CD4-positive, alpha-beta memory T cell (primary cell): ENCODE measurements at places on chromosomes 16 and 17. TPM values are rescaled to one million over a fixed set of nuclear protein-coding genes. Genes with fewer than 3 reads are reported as not detected.

SLC6A2 gene
- not detected for total RNA-seq

GRCh38 chr16:86016201-86016965, 117.4 kb downstream of the IRF8 start:
- H3K4me1 ChIP-seq, result no peaks in the 10 kb centered on the region
- DNase-seq, result peak; percentile 42
- no peak overlapping the region for H3K4me3 ChIP-seq
- H3K36me3 ChIP-seq, result no peaks in the 10 kb centered on the region

GRCh38 chr17:68972119-68972704, 17.0 kb upstream of the ABCA8 start:
- H3K4me1 ChIP-seq, result no peaks in the 10 kb centered on the region
- no peaks in the 10 kb centered on the region for H3K27me3 ChIP-seq
- no peak overlapping the region for H3K4me3 ChIP-seq
- H3K27ac ChIP-seq, result no peak overlapping the region
- H3K36me3 ChIP-seq, result no peaks in the 10 kb centered on the region
- no peak for DNase-seq

IRX5 gene
- not detected for total RNA-seq

GRCh38 chr17:55155856-55156560, 108.8 kb upstream of the HLF start:
- no peak overlapping the region for H3K4me3 ChIP-seq
- H3K27ac ChIP-seq, result no peak overlapping the region
- no peaks in the 10 kb centered on the region for H3K27me3 ChIP-seq
- no peak for DNase-seq

DNA sequence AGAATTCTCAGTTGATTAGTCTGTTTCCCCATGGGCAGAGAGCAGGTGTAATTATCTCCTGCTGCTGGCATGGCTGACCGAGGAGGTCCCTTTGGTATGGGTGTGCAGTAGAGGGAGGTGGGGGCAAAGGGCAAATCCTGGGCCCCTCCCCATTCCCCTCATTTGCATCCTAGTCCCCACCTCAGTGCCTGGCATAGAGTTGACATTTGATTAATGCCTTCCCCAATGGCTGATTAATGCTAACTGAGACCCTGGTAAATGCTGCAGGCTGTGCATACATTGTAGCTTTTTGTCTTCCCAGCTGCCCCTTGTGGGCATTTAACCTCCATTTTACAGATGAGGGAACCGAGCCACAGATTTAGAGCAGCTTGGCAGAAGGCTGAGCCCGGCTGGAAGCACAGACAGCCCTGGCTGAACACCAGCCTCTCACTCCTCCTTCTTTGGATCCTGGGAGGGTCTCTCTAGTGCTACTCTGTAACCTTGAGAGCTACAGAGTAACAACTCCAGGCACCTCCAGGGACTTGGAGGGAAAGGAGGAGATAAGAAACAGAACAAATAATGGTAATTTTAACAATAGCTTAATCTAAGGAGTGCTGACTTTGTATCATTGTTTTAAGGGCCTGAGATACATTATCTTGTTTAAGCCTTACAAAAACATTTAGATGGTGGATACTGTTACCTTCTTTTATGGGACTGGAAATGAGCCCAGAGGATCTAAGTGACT, 5.1 kb downstream of the PLCG2 start:
- H3K27ac ChIP-seq, result no peak overlapping the region
- H3K4me3 ChIP-seq, result no peak overlapping the region
- peaks cover 5% of the 10 kb centered on the region for H3K27me3 ChIP-seq
- H3K4me1 ChIP-seq, result peaks cover 7% of the 10 kb centered on the region
- H3K36me3 ChIP-seq, result no peaks in the 10 kb centered on the region

GRCh38 chr16:86297866-86298757, 212.2 kb upstream of the FOXF1 start:
- H3K36me3 ChIP-seq, result no peaks in the 10 kb centered on the region
- no peak overlapping the region for H3K4me3 ChIP-seq
- no peaks in the 10 kb centered on the region for H3K4me1 ChIP-seq
- no peaks in the 10 kb centered on the region for H3K27me3 ChIP-seq
- no peak for DNase-seq
- H3K27ac ChIP-seq, result no peak overlapping the region

CIBAR2 gene
- not detected for total RNA-seq

SLC13A5 gene
- not detected for total RNA-seq

GRCh38 chr16:64864232-64864809, 257.5 kb downstream of the CDH11 start:
- H3K4me3 ChIP-seq, result no peak overlapping the region
- DNase-seq, result no peak
- no peaks in the 10 kb centered on the region for H3K36me3 ChIP-seq
- no peaks in the 10 kb centered on the region for H3K27me3 ChIP-seq

GRCh38 chr16:67669499-67670101, 3.0 kb downstream of the C16orf86 start:
- no peak for DNase-seq
- no peaks in the 10 kb centered on the region for H3K36me3 ChIP-seq
- no peak overlapping the region for H3K4me3 ChIP-seq
- H3K4me1 ChIP-seq, result peaks cover 24% of the 10 kb centered on the region
- H3K27me3 ChIP-seq, result no peaks in the 10 kb centered on the region

GRCh38 chr17:74864866-74865395, 5.2 kb upstream of the GRIN2C start:
- peaks cover 11% of the 10 kb centered on the region for H3K27me3 ChIP-seq
- peaks cover 23% of the 10 kb centered on the region for H3K4me1 ChIP-seq
- no peaks in the 10 kb centered on the region for H3K36me3 ChIP-seq
- no peak overlapping the region for H3K27ac ChIP-seq

TCAP gene
- 5.9 TPM for total RNA-seq

ACSM5 gene
- total RNA-seq, result not detected

DNA sequence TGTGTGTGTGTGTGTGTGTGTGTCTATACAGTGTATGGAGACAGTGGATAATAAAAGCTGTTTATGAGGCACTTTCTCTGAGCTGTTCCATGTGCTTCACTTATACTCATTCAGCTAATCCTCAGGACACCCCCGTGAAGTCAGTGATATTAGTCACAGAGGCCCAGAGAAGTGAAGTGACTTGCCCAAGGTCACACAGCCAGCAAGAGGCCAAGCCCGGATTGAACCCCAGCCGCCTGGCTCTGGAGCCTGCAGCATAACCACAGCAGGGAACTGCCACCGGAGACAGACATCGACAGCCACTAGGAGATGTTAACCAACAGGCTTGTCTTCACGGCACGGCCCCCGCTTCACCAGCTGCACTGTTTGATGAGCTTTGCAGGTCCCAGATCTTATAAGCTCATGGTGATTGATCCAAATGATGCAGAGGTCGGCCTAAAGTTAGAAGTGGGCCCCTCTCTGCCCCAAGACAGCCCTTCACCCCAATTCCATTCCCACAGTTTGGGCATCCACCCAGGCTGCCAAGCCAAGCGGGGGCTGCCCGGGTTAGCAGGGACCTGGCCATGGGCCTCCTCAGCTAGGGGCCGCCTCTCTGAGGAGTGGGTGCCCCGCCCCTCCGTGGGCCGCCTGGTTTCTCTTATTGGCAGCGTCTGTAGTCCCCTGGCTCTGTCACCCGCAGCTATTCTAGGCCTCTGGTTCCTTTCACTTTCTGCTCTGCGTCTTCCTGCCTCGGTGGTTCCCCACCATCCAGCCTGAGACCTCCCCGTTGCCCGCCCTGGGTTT, 30.9 kb downstream of the SOCS1 start:
- peak overlapping the region; percentile 56 for H3K4me3 ChIP-seq
- no peaks in the 10 kb centered on the region for H3K27me3 ChIP-seq
- H3K36me3 ChIP-seq, result no peaks in the 10 kb centered on the region
- H3K4me1 ChIP-seq, result peaks cover 46% of the 10 kb centered on the region

DNA sequence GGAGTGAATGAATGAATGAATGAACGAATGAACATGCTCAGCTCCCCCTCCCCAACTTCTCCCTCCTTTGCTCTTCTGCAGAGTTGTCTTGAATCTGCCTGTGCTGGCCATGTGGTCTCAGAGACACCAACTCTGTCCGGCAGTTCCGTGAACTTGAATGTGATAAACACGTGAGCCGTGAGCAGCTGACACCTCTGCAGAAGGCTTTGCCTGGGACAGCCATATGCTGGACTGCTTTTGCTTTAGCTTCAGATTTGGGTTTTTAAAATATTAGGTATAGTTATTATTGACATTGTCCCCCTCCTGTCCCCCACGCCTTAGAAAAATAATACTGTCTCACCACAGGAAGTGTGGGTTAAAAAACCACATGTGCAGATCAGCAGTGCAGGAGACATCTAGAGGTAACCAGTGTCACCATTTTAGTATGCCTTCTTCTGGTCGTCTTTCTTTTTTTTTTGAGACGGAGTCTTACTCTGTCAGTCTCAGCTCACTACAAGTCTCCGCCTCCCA, 83.8 kb downstream of the ABCC1 start:
- peak overlapping the region; percentile 3 for H3K27ac ChIP-seq
- H3K4me3 ChIP-seq, result no peak overlapping the region
- peak; percentile 57 for DNase-seq

GRCh38 chr17:78242024-78242742, 10.8 kb downstream of the TMEM235 start:
- H3K36me3 ChIP-seq, result no peaks in the 10 kb centered on the region
- H3K4me3 ChIP-seq, result no peak overlapping the region
- no peaks in the 10 kb centered on the region for H3K27me3 ChIP-seq
- no peak for DNase-seq

- H3K36me3 ChIP-seq, result peaks cover 20% of the 10 kb centered on the region
- H3K4me1 ChIP-seq, result peaks cover 25% of the 10 kb centered on the region
- DNase-seq, result peak; percentile 40
- H3K27ac ChIP-seq, result peak within 1 kb of the TSS; percentile 71
- peak within 1 kb of the TSS; percentile 51 for H3K4me3 ChIP-seq
- H3K27me3 ChIP-seq, result no peaks in the 10 kb centered on the region
Measured at GRCh38 chr17:63931981-63932561, at the start of gene CD79B. CD79B (minus strand) TSS chr17:63932331; CDS start chr17:63932261, 70 bp downstream.

DNA sequence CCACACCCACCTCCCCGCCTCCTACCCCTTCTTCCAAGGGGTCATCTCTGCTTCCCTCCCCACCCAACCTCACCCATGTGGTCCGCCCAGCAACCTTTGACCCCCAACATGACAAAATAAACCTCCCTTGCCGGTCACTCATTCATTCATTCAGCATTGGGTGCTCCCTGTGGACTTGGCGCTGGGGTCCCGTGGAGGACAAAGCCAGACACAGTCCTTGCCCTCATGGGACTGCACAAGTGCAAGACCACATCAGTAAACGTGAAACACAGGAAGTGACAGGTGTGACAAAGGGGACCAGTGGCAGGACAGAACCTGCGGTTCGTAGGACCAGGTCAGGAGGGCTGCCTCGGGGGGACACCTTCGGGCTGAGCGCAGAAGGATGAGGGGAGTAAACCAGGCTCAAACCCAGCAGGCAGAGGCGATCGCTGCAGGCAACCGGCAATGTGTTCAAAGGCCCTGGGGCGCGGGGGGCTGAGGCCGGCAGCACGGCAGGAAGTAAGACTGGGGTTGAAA, 185.4 kb downstream of the SEC14L1 start:
- H3K27ac ChIP-seq, result peak overlapping the region; percentile 61
- no peak overlapping the region for H3K4me3 ChIP-seq

GRCh38 chr16:2971134-2971984, 2.2 kb downstream of the PAQR4 start:
- no peaks in the 10 kb centered on the region for H3K36me3 ChIP-seq
- DNase-seq, result no peak
- no peak overlapping the region for H3K27ac ChIP-seq
- H3K27me3 ChIP-seq, result peaks cover 14% of the 10 kb centered on the region
- H3K4me3 ChIP-seq, result no peak overlapping the region

DNA sequence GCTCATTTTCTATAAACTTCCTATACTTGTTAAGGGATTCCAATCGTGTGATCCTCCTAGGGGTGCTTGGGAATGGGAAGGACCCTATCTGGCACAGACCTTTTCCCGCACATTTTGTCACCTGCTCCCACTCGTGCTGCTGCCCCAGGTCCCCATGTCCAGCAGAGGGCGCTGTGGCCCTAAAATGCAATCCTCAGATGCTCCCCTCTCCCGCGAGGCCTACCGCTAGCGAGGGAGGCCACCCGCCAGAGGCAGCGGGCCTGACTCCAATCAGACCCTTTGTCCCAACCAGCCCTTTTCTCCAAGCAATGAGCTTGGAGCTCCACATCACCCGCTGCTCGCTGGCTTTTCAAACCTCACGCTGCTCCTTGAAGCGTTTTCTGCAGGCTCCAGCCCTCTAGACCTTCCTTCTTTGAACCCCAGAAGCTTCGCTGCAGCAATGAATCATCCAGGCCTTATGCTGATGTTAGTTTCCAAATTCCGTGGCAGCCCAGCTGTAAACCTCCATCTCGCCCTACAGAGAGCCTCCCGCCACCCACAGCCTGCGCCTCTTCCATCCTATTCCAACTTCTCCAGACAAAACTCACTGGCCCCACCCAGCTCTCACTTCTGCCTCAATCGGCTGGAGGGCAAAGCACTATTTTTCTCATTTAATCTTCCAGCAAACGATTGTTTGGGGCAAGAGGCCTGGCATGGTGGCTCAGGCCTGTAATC, 23.6 kb upstream of the FZD2 start:
- peak; percentile 76 for DNase-seq
- H3K27me3 ChIP-seq, result no peaks in the 10 kb centered on the region
- H3K36me3 ChIP-seq, result no peaks in the 10 kb centered on the region
- no peak overlapping the region for H3K27ac ChIP-seq

GRCh38 chr16:921321-921905, 49.4 kb downstream of the LMF1 start:
- DNase-seq, result no peak
- no peak overlapping the region for H3K4me3 ChIP-seq
- H3K4me1 ChIP-seq, result no peaks in the 10 kb centered on the region

GRCh38 chr17:66930933-66931332, 33.6 kb upstream of the CACNG4 start:
- H3K4me1 ChIP-seq, result no peaks in the 10 kb centered on the region
- H3K36me3 ChIP-seq, result no peaks in the 10 kb centered on the region
- H3K4me3 ChIP-seq, result no peak overlapping the region
- H3K27me3 ChIP-seq, result no peaks in the 10 kb centered on the region
- no peak overlapping the region for H3K27ac ChIP-seq
- DNase-seq, result no peak

DNA sequence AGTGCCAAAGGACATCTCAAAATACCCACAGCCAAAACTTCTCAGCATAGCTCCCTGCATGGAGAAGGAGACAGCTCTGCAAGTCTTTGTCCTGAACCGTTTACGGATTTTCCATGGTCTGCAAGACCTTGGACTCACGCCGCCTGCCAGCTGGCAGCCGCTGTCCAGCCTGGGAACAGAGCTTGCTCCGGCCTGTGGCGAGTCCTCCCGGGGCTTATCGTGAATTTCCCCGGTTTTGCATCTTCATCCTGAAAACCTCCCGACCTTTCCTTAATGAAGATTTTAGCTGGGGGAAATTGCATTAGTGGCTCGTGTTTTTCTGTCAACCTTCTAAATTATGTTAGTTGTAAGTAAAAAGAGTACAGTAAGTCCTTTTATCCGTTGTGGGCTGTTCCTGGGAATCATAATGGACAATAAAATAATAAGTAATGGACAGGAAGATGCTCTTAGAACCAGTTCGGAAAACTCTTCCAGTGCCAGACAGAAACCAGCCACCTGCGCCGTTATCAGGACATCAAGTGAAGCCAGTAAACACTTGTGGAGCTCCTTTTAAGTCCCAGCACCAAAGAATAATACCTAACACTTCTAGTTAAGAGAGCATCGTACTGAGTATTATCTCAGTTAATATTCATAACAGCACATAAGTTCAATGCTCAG, 112.4 kb upstream of the NOL11 start:
- DNase-seq, result no peak
- H3K4me3 ChIP-seq, result no peak overlapping the region
- no peak overlapping the region for H3K27ac ChIP-seq

GRCh38 chr16:11583889-11584565, 2.7 kb downstream of the LITAF start:
- peak overlapping the region; percentile 73 for H3K27ac ChIP-seq
- H3K36me3 ChIP-seq, result no peaks in the 10 kb centered on the region
- DNase-seq, result no peak
- H3K4me1 ChIP-seq, result peaks cover 71% of the 10 kb centered on the region
- peak overlapping the region; percentile 78 for H3K4me3 ChIP-seq

GRCh38 chr16:49452578-49452977, 79.0 kb downstream of the C16orf78 start:
- H3K4me3 ChIP-seq, result no peak overlapping the region
- no peak for DNase-seq
- H3K27ac ChIP-seq, result no peak overlapping the region
- H3K27me3 ChIP-seq, result no peaks in the 10 kb centered on the region
- no peaks in the 10 kb centered on the region for H3K36me3 ChIP-seq
